D341Med (cell line): ENCODE measurements at places on chromosomes 4 and X.

DNA sequence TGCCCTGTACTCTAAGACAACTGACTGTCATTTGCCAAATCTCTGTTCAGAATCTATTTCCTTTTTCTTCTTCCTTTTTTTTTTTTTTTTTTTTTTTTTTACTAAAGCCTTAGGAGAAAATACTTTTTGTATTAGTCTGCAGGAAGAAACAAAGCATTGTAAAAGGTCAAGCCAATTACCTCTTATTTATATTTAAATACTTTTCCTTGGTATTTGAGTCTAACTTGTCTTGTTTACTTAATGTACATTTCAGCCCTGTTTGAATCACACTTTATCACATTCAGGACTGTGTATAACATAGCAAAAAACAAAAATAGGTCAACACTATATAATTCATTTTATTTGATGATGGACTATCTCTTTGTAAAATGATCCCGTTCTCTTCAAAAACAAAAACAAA is 262.2 kb downstream of the RPA4 start:
- no peak for DNase-seq

DNA sequence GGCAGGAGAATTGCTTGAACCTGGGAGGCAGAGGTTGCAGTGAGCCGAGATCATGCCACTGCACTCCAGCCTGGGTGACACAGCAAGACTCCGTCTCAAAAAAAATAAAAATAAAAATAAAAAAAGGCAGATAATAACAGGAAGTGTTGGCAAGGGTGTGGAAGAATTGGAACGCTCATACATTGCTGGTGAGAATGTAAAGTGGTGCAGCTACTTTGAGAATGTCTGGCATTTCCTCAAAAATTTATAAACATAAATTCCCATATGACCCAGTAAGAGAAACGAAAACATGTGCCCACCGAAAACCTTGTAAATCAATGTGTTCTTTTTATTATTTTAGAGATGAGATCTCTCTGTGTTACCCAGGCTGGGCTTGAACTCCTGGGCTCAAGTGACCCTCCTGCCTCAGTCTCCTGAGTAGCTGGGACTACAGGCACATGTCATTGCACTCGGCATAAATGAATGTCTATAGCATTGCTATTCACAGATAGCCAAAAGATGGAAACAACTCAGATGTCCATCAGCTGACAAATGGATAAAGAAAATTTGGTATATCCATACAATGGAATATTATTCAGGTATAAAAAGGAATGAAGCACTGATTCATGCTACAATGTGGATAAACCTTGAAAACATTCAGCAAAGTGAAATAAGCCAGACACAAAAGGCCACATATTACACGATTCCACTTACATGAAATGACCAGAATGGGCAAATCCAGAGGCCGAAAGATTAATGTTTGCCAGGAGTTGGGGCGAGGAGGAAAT is 63.7 kb upstream of the PLAC1 start:
- DNase-seq, result no peak

- DNase-seq, result no peak
Observed at GRCh38 chr4:24885342-24885741, 27.5 kb downstream of the CCDC149 start.

- no peak for DNase-seq
Observed at GRCh38 chr4:25406081-25406692, 29.1 kb downstream of the ANAPC4 start.

DNA sequence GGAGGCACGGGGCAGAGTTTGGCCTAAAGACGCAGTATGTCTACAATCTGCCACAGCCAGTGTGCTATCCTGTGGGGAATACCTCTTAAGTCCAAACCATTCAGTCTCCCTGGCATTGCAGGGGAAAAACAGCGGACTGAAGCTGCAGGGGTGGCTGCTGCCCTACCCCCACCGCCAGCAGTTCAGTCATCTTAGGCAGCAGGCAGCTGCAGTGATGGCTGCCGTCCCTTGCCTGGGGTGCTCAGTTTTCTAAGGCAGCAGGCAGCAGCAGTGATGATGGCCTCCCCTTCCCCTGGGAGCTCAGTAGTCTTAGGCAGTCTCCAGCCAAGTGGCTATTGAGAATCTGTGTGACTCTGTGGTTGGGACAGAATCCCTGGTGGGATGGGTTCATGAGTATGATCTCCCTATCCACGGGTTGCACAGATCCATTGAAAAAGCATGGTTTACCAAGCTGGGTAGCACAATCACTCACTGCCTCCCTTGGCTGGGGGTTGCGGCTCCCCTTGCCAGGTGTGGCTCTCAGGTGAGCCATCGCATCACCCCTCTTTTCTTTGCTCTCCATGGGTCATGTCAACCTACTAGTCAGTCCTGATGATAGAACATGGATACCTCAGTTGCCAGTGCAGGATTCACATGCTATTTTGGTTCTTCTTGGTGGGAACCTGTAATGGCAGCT is 48.9 kb upstream of the GRID2 start:
- no peak for DNase-seq

DNA sequence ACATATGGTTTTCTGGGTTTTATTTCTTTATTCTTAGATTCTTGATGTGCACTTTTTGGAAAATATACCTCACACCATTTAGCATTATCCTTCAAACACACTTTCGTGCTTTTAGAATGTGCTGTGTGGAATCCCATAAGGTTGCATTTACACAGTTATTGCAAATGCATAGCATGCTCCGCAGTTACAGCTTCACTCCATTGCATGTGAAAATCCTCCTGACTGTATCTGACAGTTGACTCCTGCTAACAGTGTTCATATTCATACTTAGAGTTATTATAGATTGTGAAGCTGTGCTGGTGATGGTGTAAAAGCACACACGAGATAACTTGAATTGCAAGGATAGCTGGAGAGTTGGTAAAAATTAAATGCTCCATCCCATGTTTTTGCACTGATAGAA is 811.5 kb upstream of the TENM3 start:
- no peak for DNase-seq

DNA sequence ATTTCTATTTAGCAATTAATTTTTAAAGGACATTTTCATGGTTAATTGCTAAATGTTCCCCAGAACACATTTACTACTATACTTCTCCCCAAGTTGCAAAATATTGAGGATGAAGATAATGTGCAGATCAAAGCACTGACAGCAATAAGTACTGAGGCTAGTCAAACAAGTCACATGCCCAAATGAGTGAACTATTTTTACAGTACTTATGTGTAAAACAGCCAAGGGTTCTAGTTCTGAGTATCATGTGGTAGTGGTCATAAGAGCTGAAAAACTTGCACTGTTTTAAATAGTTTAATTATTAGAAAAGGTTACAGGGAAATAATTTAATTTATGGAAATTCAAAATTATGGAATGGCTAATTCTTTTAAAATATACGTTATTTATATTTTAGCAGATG is 3.8 kb downstream of the GALNTL6 start:
- no peak for DNase-seq

- no peak for DNase-seq
Observed at GRCh38 chrX:46039526-46039925, 505.7 kb downstream of the ZNF674 start.

DNA sequence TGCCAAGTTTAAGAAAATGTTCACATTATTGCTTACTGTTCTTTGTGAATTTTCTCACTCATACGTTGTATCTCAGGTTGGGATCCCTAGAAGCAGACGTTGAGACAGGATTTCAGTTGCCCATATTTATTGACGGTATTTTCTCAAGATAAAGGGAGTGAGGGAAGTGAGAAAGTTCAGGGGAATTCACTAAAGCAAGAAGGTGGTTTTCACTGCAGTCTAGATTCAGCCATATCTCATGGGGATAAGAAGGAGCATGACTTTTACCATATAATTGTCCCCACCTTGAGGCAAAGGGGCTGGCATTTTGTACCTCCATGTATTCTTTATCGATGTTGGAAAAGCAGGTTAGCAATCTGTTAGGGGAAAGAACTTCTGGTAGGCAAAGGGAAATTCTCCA is 543.0 kb downstream of the CCSER1 start:
- DNase-seq, result no peak

DNA sequence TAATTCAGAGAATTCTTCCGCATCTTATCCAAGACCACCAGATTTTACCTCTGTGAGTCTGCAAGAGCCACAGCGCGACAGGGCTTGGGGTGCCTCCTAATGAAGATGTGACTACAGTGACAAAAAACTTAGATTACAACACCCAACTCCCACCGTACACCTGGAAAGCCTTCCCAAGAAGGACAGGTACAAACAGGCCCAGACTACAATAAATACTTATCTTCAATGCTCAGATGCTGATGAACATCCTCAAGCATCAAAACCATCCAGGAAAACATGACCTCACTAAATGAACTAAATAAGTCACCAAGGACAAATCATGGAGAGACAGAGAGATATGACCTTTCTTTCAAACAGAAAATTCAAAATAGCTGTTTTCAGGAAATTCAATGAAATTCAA is 20.8 kb upstream of the ABCG2 start:
- DNase-seq, result no peak

- DNase-seq, result no peak
Observed at GRCh38 chr4:15213302-15213970, 211.2 kb downstream of the CPEB2 start.

GRCh38 chrX:113959912-113960626 is 623.8 kb upstream of the HTR2C start:
- no peak for DNase-seq
